K562 (cell line): ENCODE measurements at places on chromosomes 7 and 10. TPM values are rescaled to one million over a fixed set of nuclear protein-coding genes. Genes with fewer than 3 reads are reported as not detected.
A peak's percentile ranks its signal among the peaks of the same experiment; 100 is the strongest.

GRCh38 chr10:77614778-77615625 is 22.6 kb downstream of the KCNMA1 start:
- no peaks in the 10 kb centered on the region for H3K36me3 ChIP-seq
- H3K27me3 ChIP-seq, result peaks cover 22% of the 10 kb centered on the region
- H3K4me3 ChIP-seq, result no peak overlapping the region
- no peak for DNase-seq

The C7orf25 gene
- total RNA-seq, result 3.4 and 4.4 TPM in 2 replicates

DNA sequence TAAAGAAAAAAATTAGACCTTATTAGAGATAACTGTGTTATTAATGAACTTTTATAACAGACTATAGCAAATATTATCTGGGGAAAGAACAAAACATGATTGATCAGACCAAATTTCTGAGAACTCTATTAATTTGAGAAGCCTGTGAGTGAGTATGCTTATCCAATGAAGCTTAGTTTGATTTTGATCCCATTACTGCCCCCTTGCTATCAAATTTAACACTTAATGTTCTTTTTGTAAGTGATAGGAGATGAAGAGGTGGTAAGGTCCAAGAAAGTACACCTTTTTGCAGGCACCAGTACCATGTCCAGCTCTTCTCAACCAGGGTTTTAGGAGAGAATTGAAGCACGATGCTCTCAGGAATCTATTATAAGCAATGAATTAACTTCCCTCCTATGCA is 49.9 kb downstream of the ZNF365 start:
- no peaks in the 10 kb centered on the region for H3K4me1 ChIP-seq
- H3K36me3 ChIP-seq, result no peaks in the 10 kb centered on the region
- no peaks in the 10 kb centered on the region for H3K27me3 ChIP-seq
- H3K27ac ChIP-seq, result no peak overlapping the region

The KIFBP gene
- total RNA-seq, result 13.8 and 14.8 TPM in 2 replicates

The ADIRF gene
- 0.27 TPM in 1 of 2 replicates, not detected in the other for total RNA-seq

The LBX1 gene
- total RNA-seq, result not detected in 2 replicates

DNA sequence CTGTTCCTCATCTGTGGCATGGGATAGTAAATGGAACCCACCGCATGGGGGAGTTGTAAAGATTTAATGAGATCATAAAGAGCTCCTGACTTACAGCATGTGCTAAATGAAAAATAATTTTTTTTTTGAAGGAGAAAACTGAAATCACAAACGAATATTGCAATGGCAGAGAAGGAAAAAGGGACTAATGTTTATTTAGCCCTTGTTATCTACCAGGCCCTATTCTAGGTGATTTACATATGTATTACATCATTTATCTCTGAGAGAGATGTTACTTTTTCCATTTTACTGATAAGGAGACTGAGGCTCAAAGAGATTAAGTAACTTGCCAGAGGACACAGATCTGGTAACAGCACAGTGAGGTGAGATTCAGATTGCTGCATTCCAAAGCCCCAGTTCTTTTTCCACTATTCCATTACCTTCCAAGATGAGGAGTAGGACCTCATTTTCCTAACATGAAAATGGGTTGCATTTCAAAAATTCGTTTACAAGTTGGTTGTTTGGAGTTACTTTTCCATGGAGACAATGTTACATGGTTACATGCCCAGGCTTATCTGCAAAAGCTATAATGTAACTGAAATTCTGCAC is 28.6 kb downstream of the VCL start:
- no peak overlapping the region for H3K4me3 ChIP-seq
- H3K27ac ChIP-seq, result peak overlapping the region; percentile 24; the same call in 1 of the 3 replicates
- H3K36me3 ChIP-seq, result peaks cover 55% of the 10 kb centered on the region
- H3K27me3 ChIP-seq, result no peaks in the 10 kb centered on the region
- no peak for DNase-seq

The HECW1 gene
- total RNA-seq, result 0.47 TPM in 1 of 2 replicates, not detected in the other

DNA sequence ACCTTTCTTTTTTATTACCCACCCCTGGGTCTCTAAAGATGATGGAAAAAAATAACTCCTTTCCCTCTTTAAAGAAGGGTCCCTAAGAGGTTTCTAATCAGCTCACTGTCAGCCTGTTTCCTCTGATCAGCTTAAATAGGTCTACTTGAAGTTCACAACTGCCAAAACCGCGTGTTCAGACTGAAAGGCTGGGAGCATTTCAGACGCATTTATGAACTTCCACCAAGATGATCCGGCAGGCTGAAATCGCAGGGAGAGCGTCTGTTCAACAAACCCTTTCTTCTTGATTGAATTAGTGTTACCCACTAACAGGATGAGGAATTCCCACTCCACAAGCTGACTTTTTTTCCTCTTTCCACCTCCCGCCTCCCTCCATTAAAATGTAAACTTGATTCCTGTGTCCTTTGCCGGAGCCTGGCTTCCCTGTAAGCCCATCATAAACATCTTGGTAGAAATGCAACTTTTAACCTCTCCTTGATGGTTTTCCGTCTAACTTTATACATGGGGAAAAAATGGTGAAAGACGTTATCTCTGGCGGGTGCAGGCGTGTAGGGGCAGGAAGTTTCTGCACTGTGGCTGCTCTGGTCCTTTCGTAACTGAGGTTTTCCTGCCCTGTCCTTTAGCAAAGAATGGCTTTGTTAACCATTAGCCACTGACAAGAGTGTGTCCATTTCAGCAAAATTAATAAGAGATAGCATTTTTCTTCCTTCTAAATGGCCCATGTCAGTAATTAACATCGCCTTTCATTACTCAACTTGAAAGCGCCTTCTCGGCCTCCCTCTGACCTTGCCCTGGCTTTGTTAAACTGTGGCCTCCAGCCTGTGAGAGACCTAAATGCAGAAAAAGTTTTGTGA is 130.7 kb downstream of the BAMBI start:
- peak; percentile 61 for DNase-seq
- H3K4me1 ChIP-seq, result peaks cover 41% of the 10 kb centered on the region
- no peaks in the 10 kb centered on the region for H3K27me3 ChIP-seq
- H3K36me3 ChIP-seq, result no peaks in the 10 kb centered on the region

The OR2A1 gene
- total RNA-seq, result not detected in 2 replicates

- H3K36me3 ChIP-seq, result no peaks in the 10 kb centered on the region
- H3K27ac ChIP-seq, result no peak overlapping the region
- H3K4me1 ChIP-seq, result no peaks in the 10 kb centered on the region
- H3K4me3 ChIP-seq, result no peak overlapping the region
- no peaks in the 10 kb centered on the region for H3K27me3 ChIP-seq
- DNase-seq, result no peak
These were observed 9.3 kb upstream of the GATAD1 start for GRCh38 chr7:92437956-92438491.
